ENCODE measurements at places on chromosomes 3 and 15.

DNA sequence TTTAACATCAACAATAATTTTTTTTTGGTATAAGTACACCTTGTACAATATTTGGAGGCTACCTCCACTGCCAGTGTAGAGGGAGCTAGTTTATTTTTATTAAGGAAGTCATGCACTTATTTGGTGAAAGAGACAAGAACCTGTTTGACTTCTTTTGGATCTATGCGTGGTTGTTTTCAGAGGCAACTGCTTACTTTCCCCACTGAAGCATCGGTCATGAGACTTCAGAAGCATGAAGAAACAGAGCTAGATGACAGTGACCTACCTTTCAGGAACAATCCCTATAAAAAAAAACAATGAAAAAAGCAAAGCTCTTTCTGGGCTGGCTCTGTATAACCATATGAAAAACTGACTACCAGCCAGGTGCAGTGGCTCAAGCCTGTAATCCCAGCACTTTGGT, 20.0 kb upstream of the ZNF148 start:
- no peak for DNase-seq

DNA sequence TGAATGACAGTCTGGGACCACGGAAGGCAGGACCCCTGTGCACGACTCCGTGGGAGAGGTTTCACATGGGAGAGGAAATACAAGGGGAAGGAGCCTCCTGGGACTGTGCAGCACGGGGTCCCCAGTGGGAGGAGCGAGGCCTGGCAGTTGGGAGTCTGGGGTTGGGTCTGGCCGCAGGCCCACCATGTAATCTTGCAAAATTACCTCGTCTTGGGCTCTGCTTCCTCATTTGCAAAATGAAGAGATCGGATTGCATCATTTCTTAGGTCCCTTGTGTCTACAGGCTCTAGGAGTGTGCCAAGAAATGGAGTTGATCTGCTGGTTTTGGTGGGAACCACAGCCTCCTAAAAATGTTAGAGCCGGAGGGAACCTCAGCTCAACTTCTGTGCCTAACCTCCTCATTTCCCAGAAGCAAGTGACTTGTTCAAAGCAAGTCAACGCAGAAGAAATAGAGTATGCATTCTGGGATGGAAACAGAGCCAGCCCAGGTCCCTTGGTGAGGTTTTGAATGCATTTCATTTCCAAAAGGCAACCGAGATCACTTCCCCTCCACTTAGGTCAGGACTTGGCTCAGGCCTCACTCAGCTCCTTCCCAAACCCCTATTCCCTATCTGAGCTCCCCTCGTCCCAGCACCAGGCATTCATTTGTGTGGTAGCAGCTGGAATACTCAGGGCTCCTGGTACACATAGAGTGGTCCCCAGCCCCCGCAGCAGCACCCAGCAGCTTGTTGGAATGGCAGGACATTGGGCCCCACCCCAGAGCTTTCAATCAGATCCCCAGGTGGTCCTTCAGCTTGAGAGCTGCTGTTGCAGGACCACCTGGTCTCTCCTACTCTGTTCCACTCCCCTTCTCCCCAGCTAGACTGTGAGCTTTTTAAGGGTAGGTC, 267.7 kb downstream of the XXYLT1 start:
- DNase-seq, result no peak

- DNase-seq, result no peak
Observed at GRCh38 chr3:14899993-14900618, 47.3 kb upstream of the NR2C2 start.

GRCh38 chr15:60590935-60591495, 112.1 kb upstream of the ICE2 start:
- DNase-seq, result peak; percentile 39

GRCh38 chr15:71701808-71702207, 108.5 kb upstream of the NR2E3 start:
- DNase-seq, result no peak
